ENCODE measurements at places on chromosomes 4 and X.

DNA sequence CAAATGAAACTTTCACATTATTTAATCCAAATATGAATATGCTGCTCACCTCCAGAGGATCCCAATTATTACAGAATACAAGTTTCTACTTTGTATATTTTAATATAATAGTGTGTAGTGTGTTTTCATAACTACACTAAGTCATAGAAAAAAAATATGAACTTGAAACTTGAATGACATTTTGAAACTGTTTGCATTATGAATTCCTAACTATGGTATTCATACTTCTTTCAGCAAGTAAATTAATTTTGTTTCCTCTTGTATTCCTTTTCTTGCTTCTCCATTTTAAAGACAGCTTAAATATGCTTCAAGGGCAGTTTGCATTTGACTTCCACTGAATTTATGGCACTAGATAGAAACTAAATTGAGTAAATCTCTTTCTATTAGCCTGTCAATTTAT, 177.1 kb downstream of the BMPR1B start:
- DNase-seq, result no peak

DNA sequence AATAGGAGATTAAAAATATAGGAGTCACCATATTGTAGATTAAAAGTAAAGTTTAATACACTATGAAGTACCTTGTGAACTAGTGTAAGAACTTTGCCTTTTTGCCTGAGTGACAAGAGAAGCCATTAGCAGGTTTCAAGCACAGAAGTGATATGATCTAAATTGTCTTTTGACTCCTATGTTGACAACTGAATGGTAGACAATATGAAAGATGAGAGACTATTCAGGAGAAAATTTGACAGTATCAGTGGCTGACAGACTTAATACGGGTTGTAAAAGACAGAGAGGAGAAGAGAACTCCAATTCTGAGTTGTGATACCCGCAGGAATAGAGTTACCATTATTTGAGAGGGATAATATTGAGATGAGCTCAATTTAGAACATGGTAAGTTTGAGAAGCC, 1259.8 kb downstream of the PCDH7 start:
- no peak for DNase-seq

DNA sequence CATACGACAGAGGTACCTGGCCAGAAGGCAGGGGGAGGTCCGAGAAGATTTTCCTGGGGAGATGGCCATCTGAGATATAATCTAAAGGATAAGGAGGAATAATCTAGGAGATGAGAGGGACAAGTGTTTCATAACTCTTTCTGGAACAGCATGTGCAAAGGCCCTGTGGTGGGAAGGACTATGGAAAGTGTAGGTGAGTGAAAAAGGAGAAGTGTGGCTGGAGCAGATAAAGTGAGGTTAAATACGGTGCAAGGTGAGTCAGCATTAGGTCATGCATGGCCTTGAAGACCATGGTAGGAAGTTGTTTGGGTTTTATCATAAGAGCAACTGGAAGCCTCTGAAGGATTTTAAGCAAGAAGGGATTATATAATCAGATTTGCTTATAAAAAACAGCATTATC, 34.6 kb upstream of the MTM1 start:
- DNase-seq, result no peak

- no peak for DNase-seq
These were observed 33.4 kb upstream of the AP1S2 start for GRCh38 chrX:15888062-15888461.

DNA sequence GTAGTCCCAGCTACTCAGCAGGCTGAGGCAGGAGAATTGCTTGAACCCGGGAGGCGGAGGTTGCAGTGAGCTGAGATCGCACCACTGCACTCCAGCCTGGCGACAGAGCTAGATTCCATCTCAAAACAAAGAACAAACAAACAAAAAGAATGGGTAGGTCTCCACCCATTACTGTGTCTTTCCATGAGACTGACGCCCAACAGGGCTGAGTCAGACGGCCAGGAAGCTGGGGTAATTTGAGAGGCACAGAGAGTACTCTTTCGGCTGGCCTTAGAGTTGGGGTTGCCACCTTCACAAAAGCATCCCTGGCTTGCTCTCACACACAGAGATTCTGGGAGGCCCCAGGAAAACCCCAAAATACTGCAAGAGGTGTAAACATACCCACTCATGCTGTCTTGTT, 72.0 kb upstream of the DHRSX start:
- no peak for DNase-seq

GRCh38 chrX:9180623-9181022, 146.7 kb upstream of the FAM9B start:
- no peak for DNase-seq

- DNase-seq, result no peak
These were observed 243.9 kb upstream of the VCX3A start for GRCh38 chrX:6778544-6779503.

DNA sequence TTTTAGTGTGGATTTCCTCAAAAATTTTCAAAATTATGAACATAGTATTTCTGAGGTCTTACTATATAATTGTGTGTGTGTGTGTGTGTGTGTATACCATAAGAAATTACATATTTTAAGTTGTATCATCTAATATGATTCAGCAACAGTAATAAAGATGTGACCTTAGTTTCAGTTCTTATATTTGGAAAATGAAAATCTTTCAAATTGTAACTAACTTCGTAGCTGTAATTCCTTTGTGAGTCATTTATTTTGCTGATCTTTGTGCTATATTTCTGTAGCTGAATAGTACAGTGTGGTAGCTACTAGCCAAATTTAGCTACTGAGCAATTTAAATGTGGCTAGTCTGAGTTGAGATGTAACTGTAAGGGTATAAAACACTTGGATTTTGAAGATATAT, 116.4 kb downstream of the RAP1GDS1 start:
- DNase-seq, result no peak

- DNase-seq, result no peak
These were observed 8.3 kb upstream of the HAND2 start for GRCh38 chr4:173538148-173538908.

GRCh38 chr4:184344899-184345572, 127.4 kb upstream of the ENPP6 start:
- no peak for DNase-seq

DNA sequence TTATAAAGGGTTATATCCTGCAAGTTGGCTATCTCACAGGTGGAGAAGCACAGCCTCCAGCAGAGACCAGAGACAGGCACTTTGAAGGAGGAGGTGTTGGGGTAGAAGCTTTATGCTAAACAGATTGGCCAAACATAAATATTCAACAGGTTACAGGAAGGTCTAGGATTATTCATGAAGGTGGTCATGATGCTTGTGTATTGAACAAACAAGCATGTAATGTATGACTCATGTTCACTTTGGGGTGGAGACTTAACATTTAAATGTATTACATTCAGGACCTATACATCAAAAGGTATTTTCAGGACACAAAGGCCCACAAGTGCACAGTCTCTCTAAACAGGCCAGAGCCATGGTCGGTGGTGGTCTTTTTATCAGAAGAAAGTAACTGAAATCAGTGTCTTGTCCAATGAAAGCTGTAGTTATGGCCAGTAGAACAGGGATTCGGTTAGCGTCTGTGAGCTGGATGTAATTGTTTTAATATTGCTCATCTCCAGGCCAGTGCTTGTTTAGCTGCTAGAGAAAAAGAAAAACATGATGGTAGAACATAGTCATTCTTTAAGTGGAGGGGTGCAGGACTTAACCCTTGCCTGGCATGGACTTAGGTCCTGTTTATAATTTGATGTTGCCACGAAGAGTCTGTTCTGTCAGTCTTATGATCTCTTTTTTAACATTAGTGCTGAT, 555.2 kb upstream of the PCDH10 start:
- DNase-seq, result no peak

GRCh38 chr4:65287071-65287470, 383.2 kb downstream of the EPHA5 start:
- DNase-seq, result no peak

All from stimulated activated CD4-positive, alpha-beta T cell treated with anti-CD3 and anti-CD28 coated beads, Interleukin-1b, Interleukin-23, amount 100 ng/mL, for 1 hour (primary cell).